ENCODE measurements at places on chromosomes 4 and X.

- no peak for DNase-seq
Observed at GRCh38 chr4:39125600-39125985, 56.7 kb upstream of the WDR19 start.

DNA sequence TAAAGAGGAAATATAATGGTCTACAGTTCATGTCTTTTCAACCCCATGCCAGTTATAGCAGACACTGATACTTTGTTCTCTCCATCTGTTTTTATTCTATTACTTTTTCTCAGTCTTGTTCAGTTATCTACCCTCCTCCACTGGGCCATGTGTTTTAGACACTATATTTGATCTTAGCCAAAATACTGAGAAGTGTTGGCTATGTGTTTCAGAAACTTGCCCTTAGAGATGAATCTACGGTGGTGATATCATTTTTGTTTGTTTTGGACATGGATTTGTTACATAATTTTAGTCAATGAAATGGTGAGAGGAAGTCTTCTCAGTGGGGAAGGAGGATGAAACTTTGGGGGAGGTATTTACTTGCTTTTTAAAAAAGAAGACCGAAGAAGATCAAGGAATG lies 211.5 kb upstream of the DDX53 start:
- no peak for DNase-seq

GRCh38 chrX:74248889-74249288 lies 55.1 kb upstream of the ZCCHC13 start:
- DNase-seq: no peak

DNA sequence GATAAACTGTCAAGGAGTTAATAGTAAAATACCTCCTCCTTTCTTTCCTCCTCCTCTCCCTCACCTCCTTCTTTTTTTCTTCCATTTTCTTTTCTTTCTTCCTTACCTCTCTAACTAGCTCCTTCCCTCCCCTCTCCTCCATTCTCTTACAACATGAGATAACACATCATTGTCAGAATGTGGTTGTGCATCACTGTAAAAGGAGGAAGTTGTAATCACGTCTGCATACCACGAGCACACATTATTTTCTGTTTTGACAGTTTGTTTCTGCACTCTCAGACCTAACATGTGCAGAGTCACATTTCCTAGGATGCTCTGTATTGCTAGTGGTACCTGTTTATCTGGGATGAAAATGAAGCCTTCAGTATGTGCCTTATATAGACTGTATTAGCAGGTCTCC lies 9.1 kb downstream of the SLIT2 start:
- no peak for DNase-seq

DNA sequence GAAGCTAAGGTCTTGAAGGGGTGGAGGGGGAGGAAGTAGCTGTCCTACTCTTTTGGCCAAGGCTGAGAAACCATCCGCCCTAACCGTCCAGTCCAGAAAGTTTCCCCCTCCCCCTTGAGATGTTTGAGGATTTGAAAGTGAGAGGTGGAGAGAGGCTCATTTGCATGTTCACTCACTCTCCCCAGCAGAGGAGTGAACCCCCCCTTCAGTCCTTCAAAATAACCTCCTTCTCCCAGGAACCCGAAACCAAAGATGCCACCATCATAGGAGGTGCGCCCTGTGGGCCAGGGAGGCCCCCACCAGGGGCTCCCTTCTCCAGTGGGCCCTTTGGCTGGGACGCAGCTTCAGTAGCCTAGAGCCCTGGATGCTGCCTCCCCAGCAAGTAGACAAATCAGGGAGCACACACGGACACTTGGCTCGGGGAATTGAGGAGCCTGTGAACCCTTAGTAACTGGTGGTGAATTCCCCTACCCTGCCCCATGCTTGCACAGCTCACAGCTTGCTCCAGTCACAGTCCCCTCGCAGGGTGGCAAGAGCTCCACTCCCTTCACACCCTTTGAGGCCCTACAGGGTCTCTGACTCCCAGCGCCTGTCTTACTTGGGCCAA lies 25.6 kb downstream of the ELF4 start:
- no peak for DNase-seq

DNA sequence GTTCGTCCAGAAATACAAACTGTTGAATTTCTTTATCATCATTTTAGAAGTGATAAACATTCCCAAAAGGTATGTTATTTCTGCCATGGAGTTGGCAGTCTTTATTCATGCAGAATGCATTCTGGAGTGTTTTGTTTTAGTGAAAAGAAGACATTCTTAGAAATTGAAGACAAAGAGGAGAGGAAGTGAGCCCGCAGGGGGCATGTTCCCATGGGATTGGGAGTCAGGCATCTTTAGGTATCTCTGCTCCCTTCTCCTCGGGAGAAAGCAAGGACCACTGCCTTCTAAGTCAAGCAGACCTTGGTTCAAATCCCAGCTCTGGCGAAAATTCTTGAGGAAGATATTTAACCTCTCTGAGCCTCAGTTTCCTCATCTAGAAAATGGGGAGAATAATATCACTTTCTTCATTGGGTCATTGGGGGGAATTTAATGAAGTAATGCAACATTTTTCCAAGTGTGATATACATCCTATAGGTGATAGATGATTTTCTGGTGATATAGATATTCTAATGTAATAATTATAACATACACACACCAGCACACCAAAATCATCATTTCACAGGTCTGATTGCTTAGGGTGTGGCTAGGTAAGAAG lies 26.5 kb upstream of the CHRNA9 start:
- no peak for DNase-seq

DNA sequence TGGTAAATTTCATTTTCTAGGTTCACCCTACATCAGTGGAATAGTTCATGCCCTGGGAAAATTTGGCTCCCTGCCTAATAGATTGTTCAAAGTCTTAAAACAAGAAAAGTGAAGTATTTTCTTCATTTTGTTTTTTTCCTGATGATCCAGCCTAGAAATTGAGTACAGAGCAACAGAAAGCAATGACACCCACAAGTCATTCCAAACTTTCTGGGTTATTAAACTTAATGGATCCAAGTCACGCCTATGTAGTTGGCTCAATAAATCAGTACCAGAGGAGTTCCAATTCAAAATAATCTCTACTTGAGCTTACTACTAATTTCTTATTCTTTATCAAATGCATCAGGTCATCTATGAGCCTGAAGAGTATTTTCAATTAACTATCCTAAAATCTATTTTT lies 937.6 kb upstream of the SLIT2 start:
- no peak for DNase-seq

DNA sequence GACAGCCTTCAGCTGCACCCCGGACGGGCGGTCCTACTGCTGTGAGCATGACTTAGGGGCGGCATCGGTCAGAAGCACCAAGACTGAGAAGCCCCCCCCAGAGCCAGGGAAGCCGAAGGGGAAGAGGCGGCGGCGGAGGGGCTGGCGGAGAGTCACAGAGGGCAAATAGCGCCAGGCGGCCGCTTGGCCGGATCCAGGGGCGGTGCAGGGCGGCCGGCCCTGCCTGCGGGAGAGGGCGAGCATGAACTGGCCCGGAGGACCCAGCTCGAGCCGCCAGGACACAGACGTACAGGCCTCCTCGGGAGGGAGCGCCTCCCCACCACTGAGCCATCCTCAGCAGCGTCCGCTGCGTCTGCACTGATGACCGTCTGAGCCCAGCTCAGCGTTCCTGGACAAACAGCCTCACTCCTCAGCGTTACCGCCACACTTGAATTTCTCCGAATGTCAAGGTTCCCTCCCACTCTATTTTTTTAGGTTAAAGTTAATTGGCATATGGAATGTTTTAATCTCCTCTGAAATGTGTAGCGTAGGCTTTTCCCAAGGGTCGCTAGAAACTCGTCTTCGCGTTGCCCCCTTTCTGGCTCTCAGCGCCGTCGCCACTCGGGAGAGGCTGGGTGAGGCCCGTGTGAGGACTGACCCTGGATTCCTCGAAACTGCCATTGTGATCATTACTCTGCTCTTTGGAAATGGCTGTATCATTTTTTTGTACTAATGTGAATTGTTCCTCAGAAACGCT lies 29.9 kb downstream of the NELFA start:
- no peak for DNase-seq

- no peak for DNase-seq
Observed at GRCh38 chrX:41148553-41148952, 63.3 kb downstream of the USP9X start.

GRCh38 chrX:19372547-19373331 lies 29.0 kb downstream of the PDHA1 start:
- no peak for DNase-seq

DNA sequence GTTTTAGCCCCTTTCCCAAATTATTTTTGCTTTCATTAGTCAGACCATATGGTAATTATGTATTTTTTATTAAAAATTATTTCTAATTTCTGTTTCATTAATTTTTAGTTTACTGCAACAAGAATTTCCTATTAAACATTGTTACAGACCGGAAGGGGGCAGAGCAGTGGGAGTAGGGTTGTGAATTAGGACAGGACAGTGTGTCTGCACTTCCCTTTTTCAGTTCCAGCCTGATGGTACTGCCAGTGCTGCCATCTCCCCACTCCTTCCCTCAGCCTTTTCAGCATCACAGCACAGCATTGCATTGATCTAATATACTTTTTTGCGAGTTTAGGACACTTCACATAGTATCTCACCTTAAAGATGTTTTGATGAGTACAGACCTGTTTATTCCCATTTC lies 76.5 kb downstream of the STIM2 start:
- no peak for DNase-seq

- no peak for DNase-seq
Observed at GRCh38 chrX:109952050-109952449, 50.9 kb upstream of the TMEM164 start.

- no peak for DNase-seq
Observed at GRCh38 chr4:78219825-78220224, 162.7 kb downstream of the FRAS1 start.

GRCh38 chr4:5955201-5955821 lies 62.4 kb upstream of the CRMP1 start:
- DNase-seq: no peak

DNA sequence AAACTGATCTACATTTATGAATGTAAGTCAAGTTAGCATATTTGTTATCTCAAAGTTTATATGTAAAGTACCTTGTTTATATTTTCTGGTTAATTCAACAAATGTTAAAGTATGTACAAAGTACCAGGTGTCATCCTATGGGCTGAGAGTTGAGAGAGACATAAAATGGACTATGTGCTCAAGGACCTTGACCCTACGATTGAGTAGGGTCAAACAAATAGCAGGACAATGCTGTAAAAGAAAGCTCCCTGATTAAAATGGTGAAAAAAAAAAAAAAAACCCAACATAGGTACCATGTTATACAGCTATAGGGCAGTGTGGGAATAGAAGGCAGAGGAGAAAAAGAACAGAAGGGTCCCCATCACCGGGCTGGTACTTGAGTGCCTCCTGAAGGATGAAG lies 123.4 kb downstream of the CDS1 start:
- no peak for DNase-seq

DNA sequence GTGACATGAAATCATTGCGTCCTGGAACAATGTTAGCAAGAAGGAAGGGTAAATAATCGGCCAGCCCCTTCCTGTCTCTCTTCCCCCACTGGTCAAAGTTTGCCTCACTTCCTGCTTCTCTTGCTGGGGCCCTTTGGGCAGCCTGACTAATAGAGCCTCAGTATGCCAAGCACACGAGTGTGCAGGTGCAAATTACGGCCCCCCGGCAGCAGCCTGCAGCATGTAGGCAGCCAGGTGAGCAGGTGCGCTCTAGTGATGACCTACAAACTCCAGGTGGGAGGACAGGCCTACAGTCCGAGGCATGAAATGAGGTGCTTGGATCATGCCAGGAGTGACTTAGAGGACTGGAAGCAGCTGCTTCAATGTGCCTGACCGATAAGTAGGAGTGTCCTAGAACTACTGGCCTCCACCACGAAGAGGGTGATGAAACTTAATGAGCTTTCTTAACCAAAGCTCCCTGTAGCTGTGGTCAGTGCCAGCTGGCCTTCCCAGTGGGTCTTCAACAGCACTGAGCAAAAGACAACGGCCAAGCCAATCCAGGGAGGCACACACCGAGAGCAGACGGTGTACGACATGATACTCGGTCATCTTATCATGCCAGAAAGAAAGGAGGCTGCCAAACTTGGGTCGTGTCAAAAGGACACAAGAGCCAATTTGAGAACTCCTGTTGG lies 26.1 kb upstream of the FAT1 start:
- no peak for DNase-seq

DNA sequence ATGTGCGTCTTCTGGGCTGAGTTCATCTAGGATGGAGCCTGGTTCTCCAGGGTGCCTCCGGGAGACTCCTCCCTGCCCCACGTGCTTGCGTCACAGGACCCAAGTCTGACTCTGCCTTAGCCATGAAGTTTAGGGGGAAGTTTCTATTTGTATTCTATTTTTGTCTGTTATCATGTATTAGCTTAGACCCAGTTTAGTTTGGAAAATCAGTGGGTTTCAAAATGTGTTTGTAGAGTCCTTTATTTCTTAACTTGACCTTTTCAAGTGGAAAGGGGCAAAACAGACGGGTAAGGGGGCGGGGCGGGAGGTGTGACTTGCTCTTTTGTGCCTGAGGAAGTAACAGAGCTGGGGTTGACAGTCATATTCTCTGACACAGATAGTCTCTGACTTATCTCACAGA lies 86.0 kb downstream of the HTT start:
- DNase-seq: no peak

- DNase-seq: no peak
Observed at GRCh38 chr4:147340111-147340510, 140.8 kb upstream of the EDNRA start.

GRCh38 chr4:8666581-8666980 lies 74.0 kb downstream of the CPZ start:
- DNase-seq: no peak

GRCh38 chr4:182975806-182976205 lies 58.6 kb upstream of the DCTD start:
- DNase-seq: no peak

DNA sequence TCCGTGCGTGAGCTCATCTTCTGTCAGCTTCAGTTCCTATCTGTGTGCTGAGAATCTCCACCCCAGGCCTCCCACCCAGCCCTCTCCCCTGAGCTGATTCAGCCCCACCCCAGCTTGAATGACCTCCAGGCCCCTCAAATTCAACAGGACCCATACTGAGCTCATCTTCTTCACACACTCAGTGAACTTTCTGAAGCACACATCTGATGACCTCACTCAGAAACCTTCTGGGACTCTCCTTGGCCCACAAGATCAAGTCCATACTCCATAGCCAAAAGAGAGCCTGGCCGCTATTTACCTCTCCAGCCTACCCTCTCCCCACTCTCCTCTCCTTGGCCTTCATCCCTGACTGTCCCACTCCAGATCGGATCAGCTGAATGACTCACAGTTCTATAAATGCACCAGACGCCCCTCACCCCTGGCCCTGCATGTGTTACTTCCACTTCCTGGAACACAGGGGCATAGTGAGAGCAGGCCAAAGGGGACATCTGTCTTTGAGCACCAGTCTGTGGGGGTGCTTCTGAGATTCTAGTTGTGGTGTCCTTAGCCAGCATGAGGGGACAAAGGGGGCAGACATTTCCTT lies 62.5 kb downstream of the PJA1 start:
- no peak for DNase-seq

GRCh38 chr4:80216100-80216761 lies 18.9 kb downstream of the PRDM8 start:
- DNase-seq: no peak

Data from activated CD4-positive, CD25-positive, alpha-beta regulatory T cell treated with anti-CD3 and anti-CD28 coated beads, Interleukin-2, amount 50 U/mL, for 72 hours (primary cell).